T-helper 17 cell (primary cell): ENCODE measurements at places on chromosomes 3 and 15. TPM values are rescaled to one million over a fixed set of nuclear protein-coding genes. Genes with fewer than 3 reads are reported as not detected.

The LRRC3B gene
- total RNA-seq, result not detected

The PIF1 gene
- 0.44 TPM for total RNA-seq

The DAG1 gene
- 18.0 TPM for total RNA-seq

The TJP1 gene
- total RNA-seq, result not detected

The C3orf80 gene
- not detected for total RNA-seq
